Umbilical cord (tissue), 2 donors: ENCODE measurements at places on chromosomes 12 and 14. TPM values are rescaled to one million over a fixed set of nuclear protein-coding genes. Genes with fewer than 3 reads are reported as not detected.

Gene VRTN
- total RNA-seq: 1.2 TPM

Gene OAS1
- 27.9 TPM for total RNA-seq

Gene WASHC3
- total RNA-seq: 93.2 TPM

Gene KRT71
- total RNA-seq: not detected

Gene SMIM41
- not detected for total RNA-seq

Gene TAMALIN
- 2.6 TPM for total RNA-seq

GRCh38 chr12:120346681-120347080 is 19.1 kb upstream of the PLA2G1B start:
- DNase-seq: no peak

GRCh38 chr12:42213023-42213422 is 25.0 kb downstream of the YAF2 start:
- DNase-seq: peak; percentile 17

DNA sequence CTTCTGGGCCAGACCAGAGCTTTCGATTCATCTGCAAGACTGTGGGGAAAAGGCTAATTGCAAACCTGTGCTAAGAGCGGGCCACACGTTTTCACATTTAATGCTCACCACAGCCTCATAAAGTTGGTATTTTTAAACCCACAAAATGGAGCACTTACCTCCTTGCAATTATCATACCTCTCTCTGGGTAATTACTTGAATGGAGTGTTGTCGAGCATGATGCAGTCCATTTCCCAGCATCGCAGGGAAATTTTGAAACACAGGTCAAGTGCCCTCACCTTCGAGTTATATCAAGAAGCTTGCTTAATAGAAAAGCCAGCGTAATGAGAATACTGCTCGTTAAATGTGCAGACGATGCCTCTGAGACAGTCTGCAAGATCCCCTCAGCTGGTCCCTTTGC is 8.8 kb upstream of the IFI27L2 start:
- DNase-seq: no peak

- no peak for DNase-seq
Observed at GRCh38 chr12:14264316-14264715, 101.2 kb upstream of the ATF7IP start.

DNA sequence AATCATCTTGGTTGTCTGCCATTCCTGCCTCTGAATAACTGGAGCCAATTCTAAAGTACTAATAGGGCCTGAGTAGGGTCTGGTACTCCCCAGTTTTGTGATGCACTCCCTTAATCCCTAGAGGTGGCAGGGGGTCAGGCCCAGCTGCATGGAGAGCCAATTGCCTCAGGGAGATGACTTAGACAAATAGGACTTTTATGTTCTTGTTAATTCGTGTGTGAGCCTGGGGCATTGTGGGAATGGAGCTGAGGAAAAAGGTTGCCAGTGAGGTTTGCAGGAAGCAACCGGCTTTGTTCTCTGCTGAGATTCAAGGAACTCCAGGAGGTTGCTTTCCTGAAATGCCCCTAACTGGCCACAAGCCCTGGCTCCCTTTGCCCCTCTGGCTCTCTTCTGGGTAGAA is 6.8 kb upstream of the DCD start:
- DNase-seq: no peak

DNA sequence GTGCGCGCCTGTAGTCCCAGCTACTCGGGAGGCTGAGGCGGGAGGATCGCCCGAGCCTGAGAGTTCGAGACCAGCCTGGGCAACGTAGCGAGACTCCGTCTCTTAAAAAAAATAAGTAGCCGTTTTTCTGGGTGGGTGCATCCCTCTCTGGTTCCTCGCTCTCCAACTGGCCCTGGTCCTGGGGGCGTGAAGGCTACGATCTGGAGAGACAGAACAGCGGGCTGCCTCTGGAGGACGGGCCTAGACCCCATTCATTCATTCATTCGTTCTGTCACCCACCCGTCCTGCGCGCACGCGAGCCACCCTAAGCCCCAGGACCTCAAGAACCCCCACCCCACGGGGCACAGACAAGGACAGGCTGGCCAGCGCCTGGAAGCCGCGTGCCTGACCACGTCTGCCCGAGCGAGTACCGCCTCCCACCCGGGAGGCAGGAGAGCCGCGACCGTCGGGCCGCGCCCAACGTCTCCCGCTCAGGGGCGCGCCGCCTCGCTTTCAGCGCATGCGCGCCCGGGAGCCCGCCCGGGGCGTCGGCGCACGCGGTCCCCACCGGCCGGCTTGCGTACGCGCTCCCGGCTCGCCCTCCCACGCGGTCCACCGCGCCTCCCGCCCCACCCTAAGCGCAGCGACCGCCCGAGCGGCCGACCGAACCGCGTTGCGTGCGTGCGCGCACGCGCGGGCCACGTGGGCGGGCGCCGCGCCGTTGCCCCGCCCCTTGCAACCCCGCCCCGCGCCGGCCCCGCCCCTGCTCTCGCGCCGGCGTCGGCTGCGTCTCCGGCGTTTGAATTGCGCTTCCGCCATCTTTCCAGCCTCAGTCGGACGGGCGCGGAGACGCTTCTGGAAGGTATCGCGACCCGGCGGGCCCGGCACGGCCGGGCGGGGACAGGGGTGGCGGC is at the start of gene RAN:
Gene RAN (plus strand): TSS at position 781 of the 893 bp plus-strand sequence. CDS start 528 bp downstream, outside the sequence.
- DNase-seq: peak; percentile 95

- no peak for DNase-seq
Observed at GRCh38 chr14:63725786-63726460, 1.9 kb downstream of the SGPP1 start.

DNA sequence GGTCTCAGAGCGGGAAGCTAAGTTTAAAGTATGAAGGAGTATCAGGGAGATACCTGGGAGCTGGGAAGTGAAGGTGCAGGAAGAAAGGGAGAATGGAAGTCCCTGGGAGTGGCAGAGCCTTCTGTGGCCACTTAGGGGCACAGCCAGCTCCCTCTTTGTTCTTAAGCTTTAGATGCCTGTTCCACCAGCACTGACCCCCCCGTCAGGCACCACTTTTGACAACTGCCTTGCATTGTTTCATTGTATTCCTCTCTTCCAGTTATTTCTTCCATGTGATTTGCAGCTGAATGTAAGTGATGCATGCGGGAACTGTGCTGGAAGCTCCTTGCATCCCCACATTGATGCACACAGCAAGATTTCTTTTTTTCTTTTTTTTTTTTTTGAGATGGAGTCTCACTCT is 2.6 kb downstream of the GALNT16 start:
- no peak for DNase-seq

GRCh38 chr12:40002178-40003169 is 103.4 kb downstream of the SLC2A13 start:
- no peak for DNase-seq

DNA sequence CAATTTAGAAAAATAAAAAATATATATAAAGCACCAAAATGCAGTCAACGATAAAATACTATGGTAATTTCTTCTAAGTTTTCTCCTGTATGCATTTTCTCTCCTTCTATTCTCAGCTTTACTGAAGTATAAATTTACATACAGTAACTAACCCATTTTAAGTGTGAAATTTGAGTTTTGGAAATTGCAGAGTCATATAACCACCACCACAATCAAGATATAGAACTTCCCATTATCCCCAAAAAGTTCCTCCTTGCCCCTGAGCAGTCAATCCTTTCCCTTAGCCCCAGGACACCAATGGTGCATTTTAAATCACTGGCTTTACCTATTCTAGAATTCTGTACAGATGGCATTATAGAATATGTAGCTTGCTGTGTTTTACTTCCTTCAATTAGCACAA is 31.0 kb upstream of the BBS10 start:
- no peak for DNase-seq

DNA sequence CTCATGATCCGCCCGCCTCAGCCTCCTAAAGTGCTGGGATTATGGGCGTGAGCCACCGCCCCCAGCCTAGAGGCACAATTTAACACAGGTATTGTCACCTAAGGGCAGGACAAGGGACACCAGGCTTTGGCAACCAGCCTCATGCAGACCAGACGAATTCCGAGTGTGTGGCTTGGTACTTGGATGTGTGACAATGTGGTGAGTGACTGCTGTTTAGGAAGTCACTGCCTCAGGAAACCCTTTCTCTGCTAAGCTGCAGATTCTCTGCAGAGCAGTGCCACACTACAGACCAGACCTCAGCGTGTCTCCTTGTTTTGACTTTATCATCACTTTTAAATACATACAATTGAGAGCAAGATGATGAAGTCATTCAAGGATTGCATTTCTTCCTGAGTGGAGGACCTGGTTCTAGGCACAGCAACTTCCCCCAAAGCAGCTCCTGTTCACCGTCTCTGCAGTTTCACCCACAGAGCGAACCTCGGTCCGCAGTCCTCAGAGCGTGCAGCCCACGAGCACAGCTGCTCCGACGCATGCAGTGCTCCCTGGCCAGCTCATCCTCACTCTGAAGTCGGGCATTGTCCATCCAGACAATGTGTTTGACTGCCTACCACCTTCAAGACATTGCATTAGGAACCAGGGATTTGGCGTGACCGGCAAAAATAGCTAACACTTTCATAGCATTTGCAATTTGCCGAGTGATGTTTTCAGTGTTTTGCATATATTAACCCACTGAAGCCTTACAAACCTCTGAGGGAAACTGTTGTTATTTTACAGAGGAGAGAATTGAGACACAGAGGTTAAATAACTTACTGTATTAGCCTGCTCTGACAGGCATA is 235.2 kb downstream of the CHST11 start:
- DNase-seq: no peak

DNA sequence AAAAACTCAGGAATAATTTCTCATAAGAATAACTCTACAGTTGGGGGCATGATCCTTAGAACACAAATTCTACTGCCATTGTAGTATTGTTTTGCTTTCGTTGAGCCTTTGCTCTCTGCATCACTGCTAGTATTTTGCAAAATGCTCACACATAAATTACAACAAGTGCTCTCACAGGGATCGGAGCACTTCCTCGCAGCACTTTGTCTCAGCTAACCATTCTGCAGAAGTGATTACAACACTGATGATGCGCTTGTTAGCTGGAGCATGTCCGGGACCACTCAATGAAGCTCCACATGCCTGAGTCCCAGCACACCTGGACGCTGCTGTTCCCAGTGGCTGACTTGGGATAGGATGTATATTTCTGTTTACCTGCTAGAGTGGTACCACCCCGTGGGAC is 31.6 kb downstream of the MOAP1 start:
- no peak for DNase-seq

DNA sequence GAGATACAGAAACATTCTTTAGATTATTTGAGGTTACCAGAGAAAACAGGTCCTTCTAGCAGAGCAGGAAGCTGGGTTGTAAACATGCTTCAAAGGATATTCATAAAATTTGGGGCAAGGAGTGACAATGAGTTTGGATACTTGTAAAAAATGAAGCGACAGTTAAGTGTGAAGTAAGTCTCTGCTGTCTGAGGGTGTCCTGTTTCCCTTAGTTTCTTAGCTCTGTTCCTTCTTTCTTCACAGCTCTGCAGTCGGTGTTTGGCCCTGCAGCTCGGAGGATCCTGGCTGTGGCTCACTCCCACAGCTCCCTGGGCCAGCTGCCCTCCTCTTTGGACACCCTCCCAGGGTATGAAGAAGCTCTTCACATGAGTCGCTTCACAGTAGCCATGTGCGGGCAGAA is 10.8 kb downstream of the TMEM52B start:
- DNase-seq: peak; percentile 28

- DNase-seq: no peak
Observed at GRCh38 chr14:100374270-100374669, 51.1 kb downstream of the SLC25A47 start.

DNA sequence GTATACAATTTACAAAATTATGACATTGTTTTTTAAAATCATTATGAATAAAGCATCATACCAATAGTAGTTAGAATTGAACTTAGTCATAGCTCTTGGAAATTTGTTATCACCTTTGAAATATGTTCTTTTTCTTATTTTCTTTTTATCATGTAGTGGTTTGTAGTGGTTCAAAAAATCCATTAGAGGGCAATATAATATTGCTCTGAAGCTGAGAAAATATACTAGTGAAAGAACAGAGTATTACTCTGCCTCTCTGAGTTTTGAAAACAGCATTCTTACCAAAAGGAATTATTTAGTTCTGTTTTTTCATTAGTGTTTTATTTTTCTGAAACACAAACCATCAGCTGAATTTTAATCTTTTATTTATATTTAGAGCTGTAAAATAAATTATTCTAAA is 76.2 kb downstream of the PDZRN4 start:
- no peak for DNase-seq

- no peak for DNase-seq
Observed at GRCh38 chr12:99277591-99278379, 369.8 kb upstream of the GARIN6 start.

DNA sequence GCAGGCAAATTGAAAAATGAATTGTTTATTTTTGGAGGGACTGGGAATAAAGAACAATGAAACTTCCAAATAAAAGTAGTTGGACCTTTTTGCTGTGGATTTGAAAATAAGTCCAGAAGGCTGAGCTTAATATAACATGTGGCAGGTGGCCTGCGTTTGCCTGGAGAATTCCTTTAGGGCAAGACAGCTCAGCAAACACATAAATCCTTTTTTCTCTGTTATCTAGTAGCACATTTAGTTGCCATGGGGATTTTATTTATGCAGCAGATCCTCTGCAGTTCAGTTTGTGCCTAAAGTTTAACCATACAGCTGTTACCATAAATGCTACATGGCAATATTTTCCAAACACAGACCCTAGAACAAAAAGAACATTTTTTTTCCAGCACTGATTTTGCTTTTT is 180.0 kb downstream of the NPAS3 start:
- peak; percentile 75 for DNase-seq

DNA sequence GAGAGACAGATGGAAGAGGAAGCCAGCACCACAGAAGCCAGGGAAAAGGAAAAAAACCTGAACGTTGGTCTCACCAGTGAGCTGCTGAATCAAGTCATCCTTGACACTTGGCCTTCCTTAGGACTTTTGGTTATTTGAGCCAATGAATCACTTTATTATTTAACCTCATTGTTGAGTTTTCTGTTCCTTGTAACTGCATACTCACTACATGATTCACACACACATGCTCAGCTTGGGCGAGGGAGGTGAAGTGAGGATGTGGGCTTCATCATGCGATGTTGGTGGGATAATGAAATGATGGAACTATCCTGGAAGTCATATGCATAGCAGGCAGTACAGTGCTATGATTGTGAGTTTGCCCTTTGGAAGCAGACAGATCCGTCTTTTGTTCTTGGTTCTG is 40.6 kb upstream of the RPH3A start:
- DNase-seq: no peak

- DNase-seq: no peak
Observed at GRCh38 chr12:38465020-38465419, 148.4 kb downstream of the ALG10B start.

DNA sequence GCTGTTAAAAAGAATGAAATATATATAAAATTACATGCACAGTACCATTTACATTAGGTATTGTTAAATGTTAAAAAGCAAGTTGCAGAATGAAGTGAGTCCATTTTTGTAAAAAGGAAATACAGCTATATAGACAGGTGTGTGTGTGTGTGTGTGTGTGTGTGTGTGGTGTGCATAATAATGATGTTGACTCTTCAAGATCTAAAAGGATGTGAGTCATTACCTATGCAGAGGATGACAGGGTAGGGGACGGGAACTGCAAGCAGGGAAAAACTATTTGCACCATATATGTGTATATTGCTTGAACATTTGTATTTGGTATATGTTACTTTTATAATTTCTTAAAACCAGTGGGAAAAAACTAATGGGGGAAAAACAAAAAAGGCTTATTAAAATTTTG is 3.1 kb downstream of the C14orf39 start:
- DNase-seq: no peak
